ENCODE measurements at places on chromosomes 1 and 21. TPM values are rescaled to one million over a fixed set of nuclear protein-coding genes. Genes with fewer than 3 reads are reported as not detected.

Gene OLIG2
- not detected for total RNA-seq

Gene SELL
- 216 TPM for total RNA-seq

Gene TMEM82
- total RNA-seq = not detected

Gene OLFML2B
- total RNA-seq = 0.08 TPM

Gene IL20
- total RNA-seq = not detected

DNA sequence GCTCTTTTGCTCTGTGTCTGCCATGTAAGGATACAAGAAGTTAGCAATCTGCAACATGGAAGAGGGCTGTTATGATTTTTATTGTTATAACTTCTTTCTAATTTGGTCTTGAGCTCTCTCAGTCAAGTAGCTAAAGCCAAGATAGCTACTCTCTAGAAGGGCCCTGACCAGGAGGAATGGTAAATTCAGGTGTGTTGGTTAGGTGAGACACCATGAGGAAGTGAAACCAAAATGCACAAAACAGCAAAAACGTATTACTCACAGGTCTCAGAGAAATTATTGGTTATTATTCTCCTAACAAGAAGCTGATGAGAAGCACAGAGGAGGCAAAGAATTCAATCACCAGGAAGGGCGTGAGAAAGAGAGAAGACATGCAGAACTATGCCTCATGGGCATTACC lies 51.8 kb upstream of the INSL5 start:
- no peak overlapping the region for H3K27ac ChIP-seq
- no peaks in the 10 kb centered on the region for H3K36me3 ChIP-seq
- H3K4me3 ChIP-seq = no peak overlapping the region
- no peaks in the 10 kb centered on the region for H3K27me3 ChIP-seq
- DNase-seq = no peak
- no peaks in the 10 kb centered on the region for H3K4me1 ChIP-seq

GRCh38 chr1:199851439-199852140 lies 175.9 kb upstream of the NR5A2 start:
- H3K27me3 ChIP-seq = peaks cover 8% of the 10 kb centered on the region
- H3K4me3 ChIP-seq = no peak overlapping the region
- no peak overlapping the region for H3K27ac ChIP-seq
- H3K36me3 ChIP-seq = no peaks in the 10 kb centered on the region
- H3K4me1 ChIP-seq = no peaks in the 10 kb centered on the region

DNA sequence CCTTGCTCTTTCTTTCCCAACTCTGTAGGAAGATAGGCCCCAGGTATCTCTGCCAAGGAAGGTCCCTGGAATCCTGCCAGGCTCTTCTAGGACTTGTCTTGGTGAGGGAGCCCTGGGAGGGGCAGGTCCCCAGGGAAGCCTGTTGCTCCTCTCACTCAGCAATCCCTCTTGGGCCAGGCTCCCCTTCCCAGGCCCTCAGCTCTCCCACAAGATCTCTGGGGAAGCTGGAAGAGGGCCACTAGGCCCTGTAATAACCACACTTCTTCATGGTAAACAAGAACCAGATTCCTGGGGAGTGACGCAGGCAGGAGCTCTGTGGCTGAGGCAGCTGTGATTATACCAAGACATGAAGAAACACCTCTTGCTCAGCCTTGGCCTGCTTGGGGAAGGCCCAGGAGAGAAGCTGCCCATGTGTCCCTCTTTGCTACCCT lies 9.9 kb upstream of the MAPKAPK2 start:
- no peak overlapping the region for H3K27ac ChIP-seq
- DNase-seq = no peak
- H3K27me3 ChIP-seq = no peaks in the 10 kb centered on the region
- H3K4me3 ChIP-seq = no peak overlapping the region
- peaks cover 4% of the 10 kb centered on the region for H3K4me1 ChIP-seq

GRCh38 chr1:214247501-214248041 lies 33.4 kb upstream of the SMYD2 start:
- no peaks in the 10 kb centered on the region for H3K27me3 ChIP-seq
- H3K4me3 ChIP-seq = no peak overlapping the region
- H3K36me3 ChIP-seq = no peaks in the 10 kb centered on the region
- no peak overlapping the region for H3K27ac ChIP-seq

- no peaks in the 10 kb centered on the region for H3K36me3 ChIP-seq
- no peak overlapping the region for H3K4me3 ChIP-seq
- DNase-seq = no peak
- no peak overlapping the region for H3K27ac ChIP-seq
- H3K4me1 ChIP-seq = no peaks in the 10 kb centered on the region
Measured at GRCh38 chr1:197814306-197814705, 39.0 kb upstream of the DENND1B start.

Data from CD4-positive, alpha-beta T cell (primary cell).